ENCODE measurements at places on chromosomes 6 and 20. TPM values are rescaled to one million over a fixed set of nuclear protein-coding genes. Genes with fewer than 3 reads are reported as not detected.
A peak's percentile ranks its signal among the peaks of the same experiment; 100 is the strongest.

The LY6G6F gene
- not detected for total RNA-seq

The PRDM13 gene
- not detected for total RNA-seq

The TOMM6 gene
- total RNA-seq = 182 TPM

The LY6G6C gene
- not detected for total RNA-seq

The CPXM1 gene
- 76.3 TPM for total RNA-seq

The TMEM74B gene
- total RNA-seq = 4.2 TPM

The HTR1E gene
- not detected for total RNA-seq

The NNAT gene
- total RNA-seq = not detected

The C20orf96 gene
- total RNA-seq = 6.0 TPM

The SIRPD gene
- not detected for total RNA-seq

The LBP gene
- total RNA-seq = not detected

The PAQR8 gene
- total RNA-seq = 16.9 TPM

The RRP36 gene
- total RNA-seq = 77.8 TPM

The OVOL2 gene
- 0.62 TPM for total RNA-seq

The TTBK1 gene
- 1.7 TPM for total RNA-seq

The SPATS1 gene
- 0.25 TPM for total RNA-seq

The NRSN1 gene
- 0.19 TPM for total RNA-seq

The ARMH2 gene
- not detected for total RNA-seq

GRCh38 chr6:151240791-151241642, 1.2 kb downstream of the AKAP12 start:
- peak; percentile 75 for DNase-seq

DNA sequence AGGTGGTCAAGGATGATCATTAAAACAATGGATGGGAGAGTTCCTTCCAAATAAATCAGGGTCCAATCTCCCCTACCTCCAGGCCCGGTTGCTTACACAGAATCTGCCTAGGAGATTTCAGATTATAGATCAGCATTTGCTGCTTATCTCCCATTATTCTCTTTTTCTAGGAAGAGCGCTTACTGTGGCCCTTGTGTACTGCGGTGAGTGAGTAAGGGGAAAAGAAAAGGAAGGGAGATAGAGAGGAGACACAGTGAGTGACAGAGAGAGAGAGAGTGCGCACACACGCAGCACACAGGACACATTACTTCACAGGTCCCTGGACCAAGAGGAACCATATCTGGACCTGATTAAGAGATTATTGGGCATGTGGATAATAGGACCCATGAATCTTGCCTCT, 6.2 kb downstream of the LATS1 start:
- DNase-seq = no peak

- DNase-seq = no peak
Measured at GRCh38 chr6:163963205-163964120, 548.9 kb downstream of the QKI start.

- no peak for DNase-seq
Measured at GRCh38 chr20:49690899-49691620, 22.6 kb downstream of the B4GALT5 start.

DNA sequence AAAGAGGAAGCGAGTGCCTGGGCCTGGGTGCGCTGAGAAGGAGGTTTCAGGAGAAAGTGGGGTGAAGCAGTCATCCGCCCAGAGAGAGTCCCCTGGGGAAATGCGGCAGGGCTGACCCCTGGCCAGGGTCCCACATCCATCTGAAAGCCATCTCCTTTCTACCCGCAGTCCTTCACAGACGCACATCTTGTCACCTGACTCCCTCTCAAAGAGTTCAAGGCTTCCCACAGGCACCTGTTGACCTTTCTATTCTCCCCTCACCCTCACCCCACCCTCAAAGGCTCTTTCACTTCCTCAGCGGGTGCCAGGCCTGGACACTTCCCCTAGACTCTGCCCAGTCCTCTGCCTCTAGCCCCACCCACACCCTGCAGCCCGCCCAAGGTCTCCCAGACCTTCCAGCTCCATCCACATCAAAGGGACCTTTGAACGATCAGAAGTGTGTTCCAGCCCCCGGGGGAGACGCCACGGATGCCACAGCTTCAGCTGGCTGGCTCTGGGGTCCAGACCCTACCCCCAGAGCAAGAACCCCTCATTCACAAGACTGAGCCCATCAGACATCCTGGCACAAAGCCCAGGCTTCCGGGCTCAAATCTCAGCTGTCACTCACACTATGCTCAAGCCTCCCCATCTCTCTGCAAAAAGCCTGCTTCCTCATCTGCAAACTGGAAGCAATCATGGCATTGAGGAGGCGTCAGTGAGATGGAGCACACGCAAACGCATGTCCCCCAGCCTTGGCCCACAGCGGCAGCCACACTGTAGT, 2.1 kb downstream of the CTSZ start:
- DNase-seq = no peak

GRCh38 chr6:13741365-13741764, 29.7 kb upstream of the RANBP9 start:
- DNase-seq = no peak

- DNase-seq = no peak
Measured at GRCh38 chr6:57177545-57178265, 5.6 kb downstream of the BAG2 start.

- DNase-seq = no peak
Measured at GRCh38 chr6:30834646-30835045, 49.7 kb upstream of the DDR1 start.

GRCh38 chr6:93123585-93123984, 295.8 kb downstream of the EPHA7 start:
- DNase-seq = no peak

DNA sequence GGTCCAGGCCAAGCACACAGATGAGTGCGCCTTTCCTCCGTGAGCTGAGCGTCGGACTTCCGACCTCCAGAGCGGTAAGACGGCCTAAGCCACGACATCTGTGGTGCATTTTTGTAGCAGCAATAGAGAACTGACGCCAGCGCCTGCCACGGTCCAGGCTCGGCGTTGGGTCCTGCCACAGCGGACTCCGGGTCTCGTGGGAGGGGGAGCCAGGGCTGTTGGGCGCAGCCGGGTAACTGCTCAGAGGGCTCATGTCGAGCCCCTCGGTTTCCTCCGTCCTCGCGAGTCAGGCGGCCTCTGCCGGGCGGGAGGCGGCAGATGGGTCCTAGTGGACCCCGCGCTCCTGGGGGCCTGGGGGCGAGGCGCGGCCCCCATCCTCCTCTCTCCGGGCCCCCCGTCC, 216.1 kb downstream of the QKI start:
- DNase-seq = no peak

DNA sequence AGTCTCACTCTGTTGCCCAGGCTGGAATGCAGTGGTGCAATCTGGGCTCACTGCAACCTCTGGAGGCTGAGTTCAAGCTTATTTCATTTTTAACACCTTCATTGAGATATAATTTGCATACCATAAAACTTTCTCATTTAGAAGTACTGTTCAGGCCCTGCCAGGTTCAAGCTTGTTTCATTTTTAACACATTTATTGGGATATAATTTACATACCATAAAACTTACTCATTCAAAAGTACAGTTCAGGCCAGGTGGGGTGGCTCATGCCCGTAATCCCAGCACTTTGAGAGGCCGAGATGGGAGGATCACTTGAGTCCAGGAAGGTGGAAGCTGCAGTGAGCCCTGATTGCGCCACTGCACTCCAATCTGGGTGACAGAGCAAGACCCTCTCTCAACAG, 5.5 kb downstream of the OR2B6 start:
- DNase-seq = no peak

DNA sequence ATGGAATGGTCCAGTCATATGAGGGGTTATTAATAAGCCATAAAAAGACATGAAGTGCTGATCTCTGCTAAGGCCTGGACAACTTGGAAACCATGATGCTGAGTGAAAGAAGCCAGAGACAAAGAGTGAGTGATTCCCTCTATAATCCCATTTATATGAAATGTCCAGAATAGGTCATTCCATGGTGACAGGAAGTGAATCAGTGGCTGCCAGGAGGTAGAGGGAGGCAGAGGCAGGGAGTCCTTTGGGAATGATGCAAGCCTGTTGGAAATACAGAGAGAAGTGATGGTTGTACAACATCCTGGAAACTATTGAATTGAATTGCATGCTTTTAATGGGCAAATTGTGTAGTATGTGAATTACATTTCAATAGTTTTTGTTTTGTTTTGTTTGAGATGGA, 26.4 kb downstream of the ANKRD60 start:
- no peak for DNase-seq

DNA sequence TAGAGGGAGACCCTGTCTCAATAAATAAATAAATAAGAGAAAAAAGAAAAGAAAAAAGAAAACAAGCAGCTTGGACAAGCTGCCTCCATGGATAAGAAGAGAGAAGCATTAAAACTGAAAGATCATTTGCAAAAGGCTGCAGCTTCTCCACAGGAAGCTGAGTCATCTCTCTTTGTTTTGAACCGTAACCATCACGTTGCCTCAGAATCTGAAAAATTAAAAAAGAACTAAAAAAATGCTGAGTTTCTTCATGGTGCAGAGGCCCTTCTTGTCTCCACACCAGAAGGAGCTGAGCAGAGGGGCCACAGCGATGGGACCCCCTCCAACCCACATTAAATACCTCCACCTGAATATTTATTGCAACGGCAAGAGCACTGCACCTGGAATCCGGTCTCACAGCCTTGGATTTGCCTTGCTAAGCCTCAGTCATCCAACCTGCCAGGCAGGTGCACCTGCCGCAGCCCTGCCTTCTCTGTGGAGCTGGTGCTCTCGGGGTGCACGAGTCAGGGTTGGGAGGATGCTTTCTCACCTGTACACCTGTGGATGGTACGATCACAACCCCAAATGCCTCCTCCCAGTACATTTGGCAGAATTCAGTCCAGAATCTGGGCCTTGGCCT, 28.1 kb downstream of the TOX2 start:
- DNase-seq = no peak

GRCh38 chr6:39819676-39820075, 27.5 kb downstream of the DAAM2 start:
- DNase-seq = no peak

DNA sequence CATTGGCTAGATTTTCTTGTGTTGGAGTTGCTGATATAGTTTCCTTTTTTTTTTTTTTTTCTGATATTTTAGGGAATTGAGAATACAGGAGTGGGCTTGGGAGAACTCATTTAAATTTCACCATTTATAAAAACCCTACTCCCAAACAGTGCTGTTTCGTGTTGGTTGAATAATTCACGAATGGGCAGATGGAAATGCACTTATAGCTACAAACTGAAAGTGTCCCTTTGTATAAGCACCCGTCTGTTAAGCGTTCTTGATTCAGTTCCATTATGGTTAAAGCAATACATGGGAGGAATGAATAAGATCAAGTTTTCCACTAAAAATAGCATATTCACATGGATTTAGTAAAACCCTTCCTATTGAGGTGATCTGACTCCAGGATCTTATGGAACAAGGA, 122.2 kb upstream of the ARG1 start:
- no peak for DNase-seq

GRCh38 chr6:154440422-154441043, 70.0 kb downstream of the CNKSR3 start:
- DNase-seq = no peak

- no peak for DNase-seq
Measured at GRCh38 chr6:35362200-35362599, 19.8 kb downstream of the PPARD start.

GRCh38 chr20:46255440-46256104, 52.7 kb downstream of the CDH22 start:
- no peak for DNase-seq

- no peak for DNase-seq
Measured at GRCh38 chr20:62508641-62509051, 32.9 kb upstream of the GATA5 start.

DNA sequence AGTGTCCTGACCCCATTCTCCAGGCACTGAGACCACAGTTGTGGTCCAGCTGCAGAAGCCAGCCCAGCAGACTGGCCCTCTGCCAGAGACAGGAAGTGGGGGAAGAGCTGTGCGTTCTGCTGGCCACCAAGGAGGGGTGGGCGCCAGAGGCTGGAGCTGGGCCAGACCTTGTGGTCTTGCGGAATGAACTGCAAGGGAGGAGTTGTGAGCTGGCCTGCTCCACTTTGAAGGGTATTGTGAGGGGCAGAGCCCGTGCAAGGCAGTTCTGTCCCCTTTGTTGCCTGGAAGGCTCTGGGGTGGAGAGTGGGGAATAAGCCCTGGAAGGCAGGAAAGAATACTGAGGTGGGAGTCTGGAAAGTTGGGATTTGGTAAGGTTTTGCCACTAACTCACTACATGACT, 3.6 kb upstream of the MDFI start:
- DNase-seq = peak; percentile 51

- peak; percentile 33 for DNase-seq
Measured at GRCh38 chr20:33518071-33518470, 28.2 kb downstream of the CBFA2T2 start.

GRCh38 chr6:119764927-119765681, 415.5 kb upstream of the MAN1A1 start:
- DNase-seq = no peak

GRCh38 chr6:38391206-38391605, 248.5 kb downstream of the BTBD9 start:
- DNase-seq = no peak

- no peak for DNase-seq
Measured at GRCh38 chr20:44412402-44413144, 57.1 kb downstream of the HNF4A start.

GRCh38 chr6:12537389-12537788, 179.2 kb upstream of the PHACTR1 start:
- no peak for DNase-seq

- no peak for DNase-seq
Measured at GRCh38 chr6:152334555-152334954, 302.6 kb downstream of the SYNE1 start.

DNA sequence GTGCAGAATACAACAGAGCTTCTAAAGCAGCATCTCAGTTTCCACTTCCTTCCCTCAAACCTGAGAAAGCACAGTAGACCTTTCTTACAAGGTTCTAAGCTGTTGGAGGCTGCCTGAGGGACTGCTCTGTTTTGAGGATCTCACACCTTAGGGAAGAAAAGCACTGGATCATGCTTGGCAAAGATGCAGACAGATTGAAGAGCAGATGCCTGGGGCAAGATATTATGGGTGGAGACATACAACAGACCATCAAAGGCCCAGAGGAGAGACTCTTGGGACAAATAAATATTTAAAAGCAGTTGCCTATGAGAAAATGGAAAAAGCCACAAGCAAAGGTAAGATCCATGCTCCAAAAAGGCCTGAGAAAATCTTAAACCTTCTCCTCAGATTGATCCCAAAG, 6.2 kb downstream of the ZNF337 start:
- DNase-seq = no peak

DNA sequence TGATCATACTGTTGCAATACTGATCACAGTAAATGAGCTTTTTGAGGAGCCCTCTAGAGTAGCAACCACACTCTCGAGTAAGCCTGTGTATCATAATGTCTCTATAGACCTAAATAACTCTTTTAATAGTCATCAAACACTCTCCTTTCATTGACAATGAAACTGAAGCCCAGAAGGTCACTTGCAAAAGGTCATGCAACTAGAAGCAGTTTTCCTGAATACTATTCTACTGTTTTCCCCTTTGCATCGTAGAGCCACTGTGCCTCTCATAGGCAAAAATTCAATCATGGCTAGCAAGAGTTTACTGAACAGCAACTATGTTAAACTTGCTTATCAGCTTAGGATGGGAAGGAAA, 105.3 kb downstream of the HIVEP2 start:
- DNase-seq = no peak
